ENCODE measurements at places on chromosomes 4 and X.

GRCh38 chr4:16055471-16055870 lies 28.4 kb downstream of the PROM1 start:
- no peak for DNase-seq

- DNase-seq, result no peak
Observed at GRCh38 chrX:69264158-69264581, 98.9 kb upstream of the PJA1 start.

GRCh38 chr4:169311643-169312365 lies 41.0 kb upstream of the SH3RF1 start:
- peak; percentile 51 for DNase-seq

- no peak for DNase-seq
Observed at GRCh38 chrX:100447655-100448397, 37.8 kb upstream of the PCDH19 start.

DNA sequence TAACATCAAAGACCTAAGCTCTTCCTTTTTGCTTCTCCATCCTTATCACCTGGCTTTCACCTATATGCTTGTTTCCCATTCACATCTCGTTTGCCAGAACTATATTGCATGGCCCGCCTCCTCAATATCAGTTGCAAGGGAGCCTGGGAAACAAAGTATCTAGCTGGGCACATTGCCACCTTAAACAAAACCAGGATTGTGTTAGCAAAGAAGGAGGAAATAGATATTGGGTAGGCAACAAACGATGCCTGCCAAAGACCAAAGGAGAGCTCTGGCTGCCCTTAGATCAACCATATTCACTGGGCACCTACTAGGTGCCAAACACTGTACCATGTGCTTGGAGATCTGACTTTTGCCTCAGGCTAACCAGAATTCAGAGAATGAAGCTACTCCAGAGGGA lies 107.5 kb downstream of the GRIA3 start:
- DNase-seq, result no peak

GRCh38 chr4:111989817-111990216 lies 155.4 kb upstream of the FAM241A start:
- no peak for DNase-seq

GRCh38 chr4:40270609-40271008 lies 64.5 kb upstream of the CHRNA9 start:
- DNase-seq, result no peak

GRCh38 chr4:36677874-36678273 lies 396.5 kb downstream of the DTHD1 start:
- no peak for DNase-seq

DNA sequence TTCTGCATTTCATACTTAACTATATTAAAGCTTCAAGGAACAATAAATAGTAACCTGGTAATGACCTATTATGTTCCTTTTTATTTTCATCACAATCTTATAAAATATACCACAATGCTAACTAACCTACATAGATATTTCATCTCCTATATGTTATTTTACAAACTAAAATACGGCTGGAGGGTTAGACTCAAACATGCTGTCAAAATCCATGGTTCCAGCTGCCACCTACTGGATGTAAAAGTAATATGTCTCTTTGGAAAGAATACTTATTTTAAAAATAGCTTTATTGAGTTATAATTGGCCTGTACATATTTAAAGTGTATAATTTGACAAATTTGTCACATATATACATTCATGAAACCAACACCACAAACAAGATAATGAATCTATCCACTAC lies 15.0 kb downstream of the RGN start:
- DNase-seq, result no peak

DNA sequence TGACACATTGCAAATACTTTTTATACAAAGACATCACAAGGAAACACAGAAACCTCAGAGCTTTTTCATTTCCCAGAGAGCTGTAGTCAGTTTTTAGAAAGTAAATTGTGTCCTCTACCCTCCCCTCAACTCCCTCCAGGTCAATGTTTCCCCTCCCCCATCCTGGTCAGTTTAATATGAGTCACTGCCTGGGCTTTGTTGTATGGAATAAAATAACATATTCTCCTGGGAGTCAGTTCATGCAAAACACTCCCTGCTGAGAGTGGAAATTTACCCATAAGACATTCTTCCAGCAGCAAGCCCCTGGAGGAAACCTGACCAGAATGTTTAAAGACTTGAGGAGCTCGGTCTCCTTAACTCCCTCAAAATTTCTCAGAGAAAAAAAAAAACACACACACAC lies 270.1 kb upstream of the LDB2 start:
- DNase-seq, result no peak

GRCh38 chrX:139058831-139059495 lies 347.4 kb upstream of the FGF13 start:
- DNase-seq, result no peak

DNA sequence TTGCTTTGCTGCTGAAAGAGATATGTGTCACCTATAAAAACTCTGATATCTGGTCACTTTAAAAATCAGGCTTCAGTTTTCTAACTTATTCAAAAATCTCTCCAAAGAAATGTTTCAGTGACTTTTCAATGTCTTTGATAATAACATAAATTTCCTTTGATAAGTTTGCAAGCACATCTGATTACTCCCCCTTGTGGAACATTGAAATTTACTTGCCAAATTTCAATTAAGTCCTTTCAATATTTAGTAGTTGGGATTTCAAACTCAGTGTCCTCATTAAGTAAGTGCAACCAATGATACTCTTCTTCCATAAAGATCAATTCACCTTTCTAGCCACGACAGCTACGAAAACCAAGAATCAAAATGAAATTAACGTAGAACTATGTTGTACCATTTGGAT lies 151.3 kb upstream of the FAM47C start:
- DNase-seq, result no peak

DNA sequence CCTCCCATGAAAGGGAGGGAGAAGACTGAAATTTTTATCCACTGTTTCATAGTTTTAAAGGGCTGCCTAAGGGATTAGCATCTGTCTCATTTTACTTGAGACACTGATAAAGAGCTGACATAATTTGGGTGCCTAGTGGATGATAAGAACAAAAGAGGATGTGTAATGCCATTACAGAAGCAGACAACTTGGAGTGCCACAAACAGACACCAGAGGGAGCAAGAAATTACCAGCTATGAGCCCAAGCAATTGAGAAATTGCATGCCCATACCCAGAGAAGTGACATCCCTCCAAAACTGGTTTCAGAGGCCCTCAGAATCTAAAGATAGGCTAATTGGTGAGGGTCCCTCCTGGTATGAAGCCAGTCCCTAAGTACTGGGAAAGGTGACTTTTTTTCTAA lies 38.5 kb upstream of the POU3F4 start:
- DNase-seq, result no peak

GRCh38 chr4:178471994-178472393 lies 1029.8 kb upstream of the AGA start:
- DNase-seq, result no peak

DNA sequence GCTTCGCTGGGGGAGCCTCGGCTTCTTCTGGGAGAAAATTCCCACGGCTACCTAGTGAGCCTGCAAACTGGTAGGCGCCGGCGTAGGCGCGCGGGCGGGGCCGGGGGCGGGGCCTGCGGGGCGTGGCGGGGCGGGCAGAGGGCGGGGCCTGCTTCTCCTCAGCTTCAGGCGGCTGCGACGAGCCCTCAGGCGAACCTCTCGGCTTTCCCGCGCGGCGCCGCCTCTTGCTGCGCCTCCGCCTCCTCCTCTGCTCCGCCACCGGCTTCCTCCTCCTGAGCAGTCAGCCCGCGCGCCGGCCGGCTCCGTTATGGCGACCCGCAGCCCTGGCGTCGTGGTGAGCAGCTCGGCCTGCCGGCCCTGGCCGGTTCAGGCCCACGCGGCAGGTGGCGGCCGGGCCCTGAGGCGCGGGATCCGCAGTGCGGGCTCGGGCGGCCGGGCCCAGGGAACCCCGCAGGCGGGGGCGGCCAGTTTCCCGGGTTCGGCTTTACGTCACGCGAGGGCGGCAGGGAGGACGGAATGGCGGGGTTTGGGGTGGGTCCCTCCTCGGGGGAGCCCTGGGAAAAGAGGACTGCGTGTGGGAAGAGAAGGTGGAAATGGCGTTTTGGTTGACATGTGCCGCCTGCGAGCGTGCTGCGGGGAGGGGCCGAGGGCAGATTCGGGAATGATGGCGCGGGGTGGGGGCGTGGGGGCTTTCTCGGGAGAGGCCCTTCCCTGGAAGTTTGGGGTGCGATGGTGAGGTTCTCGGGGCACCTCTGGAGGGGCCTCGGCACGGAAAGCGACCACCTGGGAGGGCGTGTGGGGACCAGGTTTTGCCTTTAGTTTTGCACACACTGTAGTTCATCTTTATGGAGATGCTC lies at the start of gene HPRT1:
Gene HPRT1, plus strand, starts transcription at position 161 of the 857 bp plus-strand sequence. Its CDS starts 147 bp downstream, at position 308.
- no peak for DNase-seq

GRCh38 chrX:118702741-118703140 lies 24.7 kb upstream of the IL13RA1 start:
- no peak for DNase-seq

DNA sequence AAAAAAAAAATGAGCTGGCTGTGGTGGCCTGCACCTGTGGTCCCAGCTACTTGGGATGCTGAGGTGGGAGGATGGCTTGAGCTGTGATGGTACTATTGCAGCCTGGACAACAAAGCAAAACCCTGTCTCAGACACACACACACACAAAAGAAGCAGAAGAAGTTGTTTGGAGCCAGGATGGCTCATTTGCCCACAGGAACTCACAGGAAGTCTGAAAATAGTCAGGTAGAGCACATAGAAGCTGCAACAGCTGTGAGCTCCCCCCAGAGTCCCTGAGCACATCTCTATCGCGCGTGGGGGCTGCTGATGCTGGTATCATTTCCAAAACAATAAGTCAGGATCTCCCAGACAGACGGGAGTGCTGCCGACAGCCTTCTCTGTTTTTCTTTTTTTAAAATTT lies 13.4 kb upstream of the DHRSX start:
- DNase-seq, result no peak

DNA sequence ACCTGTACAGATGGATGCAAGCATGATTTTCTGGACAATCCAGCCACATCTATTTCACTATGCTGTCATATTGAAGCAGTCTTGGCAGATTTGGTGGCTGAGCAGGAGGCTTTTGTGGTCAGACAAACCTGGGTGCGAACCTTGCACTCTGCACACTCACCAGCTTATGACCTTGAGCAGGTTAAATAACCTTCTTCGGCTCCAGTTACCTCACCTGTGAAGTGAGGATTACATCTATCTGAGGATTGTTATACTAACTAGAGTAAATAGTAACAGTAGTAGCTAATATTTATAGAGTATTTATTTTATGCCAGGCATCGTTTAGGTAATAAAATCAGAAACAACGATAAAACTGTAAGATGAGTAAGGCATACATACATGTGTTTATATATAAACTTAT lies 150.0 kb downstream of the PPP3CA start:
- no peak for DNase-seq

GRCh38 chr4:772776-773175 lies 53.2 kb downstream of the CPLX1 start:
- DNase-seq, result no peak

- peak; percentile 8 for DNase-seq
Observed at GRCh38 chrX:34426334-34426733, 230.8 kb downstream of the TMEM47 start.

DNA sequence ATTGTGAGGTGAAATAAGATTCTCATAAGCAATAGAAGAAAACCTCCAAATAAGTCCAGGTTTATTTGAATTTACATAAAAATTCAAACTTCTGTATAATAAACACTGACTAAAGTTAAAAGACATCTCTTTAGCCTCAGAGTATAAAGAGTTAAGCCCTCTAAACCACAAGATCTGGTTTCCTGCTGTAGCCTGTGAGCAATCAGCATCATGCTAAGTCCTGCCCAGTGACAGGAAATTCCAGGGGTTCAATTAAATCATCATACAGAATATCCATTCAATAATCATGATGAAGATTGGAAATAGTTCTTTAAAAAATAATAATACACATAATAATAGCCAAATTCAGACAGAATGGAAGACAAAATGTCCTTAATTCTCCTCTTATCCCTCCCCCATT lies 139.2 kb upstream of the DGKK start:
- DNase-seq, result no peak

GRCh38 chr4:77015390-77015789 lies 60.4 kb downstream of the CCNI start:
- DNase-seq, result no peak

DNA sequence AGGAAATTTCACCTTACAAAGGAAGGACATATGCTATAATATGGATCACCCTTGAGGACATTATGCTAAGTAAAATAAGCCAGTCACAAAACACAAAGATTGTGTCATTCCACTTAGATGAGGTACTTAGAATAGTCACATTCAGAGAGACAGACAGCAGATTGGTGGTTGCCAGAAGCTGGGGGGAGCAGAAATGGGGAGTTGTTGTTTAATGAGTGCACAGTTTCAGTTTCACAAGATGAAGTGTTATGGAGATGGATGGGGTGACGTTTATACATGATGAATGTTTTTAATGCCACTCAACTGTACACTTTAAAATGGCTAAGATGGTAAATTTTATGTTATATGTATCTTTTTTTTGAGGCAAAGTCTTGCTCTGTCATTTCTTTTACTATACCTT lies 14.8 kb upstream of the SPON2 start:
- no peak for DNase-seq

DNA sequence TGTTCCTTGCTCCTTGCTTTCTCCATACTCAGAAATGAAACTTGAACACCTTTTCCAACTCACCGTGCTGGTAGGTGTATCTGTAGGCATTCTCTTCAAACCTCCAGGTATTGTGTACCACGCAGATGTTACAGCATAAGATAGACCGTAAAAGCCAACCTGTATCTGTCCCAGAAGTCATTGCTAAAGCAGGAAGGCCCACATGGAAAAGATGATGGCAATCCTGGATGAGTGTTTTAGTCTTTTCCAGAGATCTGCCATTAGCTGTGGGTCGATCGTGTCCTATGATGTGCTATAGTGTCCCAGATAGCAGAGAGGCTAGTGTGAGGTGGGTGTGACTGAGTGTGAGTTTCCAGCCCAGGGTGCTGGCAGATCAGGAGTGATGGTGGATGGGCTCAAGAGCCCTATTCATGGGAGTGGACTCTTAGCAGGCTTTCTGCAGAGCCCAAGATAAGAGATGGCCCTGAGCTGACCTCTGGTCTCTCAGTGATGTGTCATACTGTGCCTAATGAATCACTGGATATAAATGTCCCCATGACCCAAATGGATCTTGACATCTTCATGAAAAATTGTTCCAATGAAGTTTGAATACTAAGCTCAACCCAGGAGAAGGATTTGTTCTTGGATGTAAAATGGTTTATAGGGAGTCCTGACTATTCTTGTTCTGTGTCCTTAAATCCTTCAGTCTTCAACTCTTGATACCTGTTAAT lies 69.1 kb upstream of the WDR1 start:
- DNase-seq, result no peak

GRCh38 chrX:129462707-129463106 lies 60.6 kb downstream of the SMARCA1 start:
- no peak for DNase-seq

DNA sequence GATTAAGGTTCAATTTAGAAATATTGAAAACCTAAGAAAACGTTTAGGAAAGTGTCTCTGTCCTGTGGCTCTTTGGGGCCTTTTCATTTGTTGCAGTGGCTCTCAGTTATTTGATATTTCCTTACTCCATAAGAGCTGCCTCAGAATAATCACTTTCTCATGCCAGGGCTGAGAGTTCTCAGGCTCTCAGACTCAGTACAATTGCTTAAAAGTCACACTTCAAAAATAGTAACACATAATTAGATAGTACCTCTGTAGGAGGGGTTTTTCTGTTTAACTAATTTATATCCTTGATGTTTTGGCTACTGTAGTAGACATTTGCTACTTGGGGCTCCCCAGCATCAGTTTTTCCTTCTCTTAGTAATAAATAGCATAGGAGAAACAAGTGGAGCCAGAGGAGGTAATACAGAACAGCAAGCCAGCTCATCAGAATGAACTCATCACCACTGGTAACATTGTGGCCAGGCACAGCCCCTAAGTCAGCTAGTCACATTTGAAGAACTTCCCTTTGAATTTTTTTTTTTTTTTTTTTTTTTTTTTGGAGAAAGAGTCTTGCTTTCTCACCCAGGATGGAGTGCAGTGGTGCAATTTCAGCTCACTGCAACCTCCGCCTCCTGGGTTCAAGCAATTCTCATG lies 8.0 kb upstream of the HNRNPD start:
- no peak for DNase-seq
